Activated naive CD8-positive, alpha-beta T cell treated with anti-CD3 and anti-CD28 coated beads, Interleukin-2, amount 10 ng/mL, durations not matched to agents 7 days and 5 days (primary cell): ENCODE measurements at places on chromosomes 1 and 21.

- DNase-seq, result peak; percentile 68
Observed at GRCh38 chr1:8152731-8153702, 126.9 kb upstream of the ERRFI1 start.

- DNase-seq, result no peak
Observed at GRCh38 chr1:172793823-172794222, 134.9 kb downstream of the FASLG start.

DNA sequence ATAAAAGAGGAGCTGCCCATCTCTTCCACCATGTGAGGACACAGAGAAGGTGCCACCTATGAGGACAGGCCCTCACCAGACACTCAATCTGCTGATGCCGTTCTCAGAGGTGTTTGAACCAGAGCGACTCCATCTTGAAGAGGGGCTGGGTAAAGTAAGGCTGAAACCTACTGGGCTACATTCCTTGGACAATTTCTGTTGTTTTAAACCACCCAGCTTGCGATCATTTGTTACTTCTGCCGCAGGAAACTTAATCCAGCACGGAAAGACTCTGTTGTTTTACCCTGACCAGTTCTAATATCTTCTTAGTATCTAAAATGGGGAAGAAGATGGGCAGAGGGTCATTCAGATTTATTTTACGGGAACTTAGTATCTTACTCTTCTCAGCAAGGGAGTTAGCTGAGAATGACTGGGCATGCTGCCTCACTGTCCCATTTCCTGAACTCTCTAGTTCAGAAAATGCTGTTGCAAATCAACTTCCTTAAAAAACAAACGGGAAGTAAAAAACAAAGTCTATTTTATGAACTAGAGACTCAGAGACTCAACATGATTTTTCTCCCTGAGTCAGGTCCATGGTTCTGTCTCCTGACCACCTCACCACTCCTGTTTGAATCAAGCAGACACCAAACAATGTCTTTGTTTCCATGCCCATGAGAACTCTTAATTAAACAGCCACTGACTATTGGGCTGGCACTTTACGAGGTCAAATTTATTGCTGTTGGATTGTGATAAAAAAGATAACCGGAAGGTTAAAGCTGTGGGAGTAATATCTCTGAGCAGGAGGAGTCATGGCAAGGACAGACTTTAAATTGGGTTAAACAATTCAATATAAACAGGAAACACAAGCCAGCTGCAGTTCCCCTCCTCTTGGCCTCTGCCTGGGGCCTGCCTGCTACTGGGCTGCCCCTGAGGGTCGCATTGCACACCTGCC lies 23.8 kb upstream of the IFNAR1 start:
- no peak for DNase-seq

DNA sequence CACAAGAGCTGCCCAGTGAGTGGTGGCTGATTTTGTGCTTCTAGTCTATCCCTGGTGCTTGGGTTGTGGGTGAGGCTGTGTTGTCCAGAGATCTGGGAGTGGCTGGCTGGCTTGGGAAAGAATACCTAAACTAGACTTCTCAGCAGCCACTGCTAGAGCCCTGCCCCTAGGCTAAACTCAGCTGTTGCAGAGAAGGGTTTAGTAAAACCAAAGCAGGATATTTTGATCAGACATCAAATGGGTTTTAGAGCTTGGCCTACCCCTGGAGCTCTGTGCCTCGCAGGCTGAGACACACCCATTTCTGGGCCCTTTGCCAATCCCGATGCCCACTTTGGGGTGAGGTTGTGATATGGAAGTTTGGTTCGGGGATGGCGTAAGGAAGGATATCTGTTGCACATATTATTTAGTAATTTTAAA lies 88.5 kb downstream of the UCK2 start:
- DNase-seq, result no peak

GRCh38 chr1:238647877-238648276 lies 738.5 kb upstream of the CHRM3 start:
- no peak for DNase-seq

DNA sequence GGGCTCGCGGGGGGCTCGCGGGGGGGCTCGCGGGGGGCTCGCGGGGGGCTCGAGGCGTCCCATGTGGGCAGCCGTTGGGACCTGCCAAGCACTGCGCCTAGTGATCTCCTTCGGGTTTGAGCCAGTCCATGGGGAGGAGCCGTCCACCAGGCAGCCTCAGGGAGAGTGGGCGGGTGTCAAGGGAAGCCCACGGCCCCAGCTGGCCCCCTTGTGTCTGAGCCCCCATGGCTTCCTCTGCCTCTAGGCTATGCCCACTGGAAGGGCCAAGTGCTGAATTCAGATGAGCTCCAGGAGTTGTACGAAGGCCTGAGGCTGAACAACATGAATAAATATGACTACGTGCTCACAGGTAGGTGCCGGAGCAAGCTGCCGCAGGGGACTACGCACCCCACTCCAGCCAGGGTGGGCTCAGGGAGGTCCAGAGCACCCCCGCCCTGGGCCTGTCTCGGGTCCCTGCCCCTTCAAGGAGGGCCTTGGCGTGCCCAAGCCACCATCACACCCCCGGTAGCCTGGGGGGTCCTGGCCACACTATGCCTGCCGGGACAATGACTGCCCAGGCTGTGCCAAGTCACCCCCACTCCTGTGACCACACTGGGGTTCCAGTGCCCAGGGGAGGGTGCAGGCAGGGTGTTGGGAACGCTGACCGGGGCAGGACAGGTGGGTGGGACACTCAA lies 22.6 kb downstream of the PDXK start:
- no peak for DNase-seq

- DNase-seq, result no peak
Observed at GRCh38 chr1:116466810-116467557, 93.9 kb downstream of the ATP1A1 start.

DNA sequence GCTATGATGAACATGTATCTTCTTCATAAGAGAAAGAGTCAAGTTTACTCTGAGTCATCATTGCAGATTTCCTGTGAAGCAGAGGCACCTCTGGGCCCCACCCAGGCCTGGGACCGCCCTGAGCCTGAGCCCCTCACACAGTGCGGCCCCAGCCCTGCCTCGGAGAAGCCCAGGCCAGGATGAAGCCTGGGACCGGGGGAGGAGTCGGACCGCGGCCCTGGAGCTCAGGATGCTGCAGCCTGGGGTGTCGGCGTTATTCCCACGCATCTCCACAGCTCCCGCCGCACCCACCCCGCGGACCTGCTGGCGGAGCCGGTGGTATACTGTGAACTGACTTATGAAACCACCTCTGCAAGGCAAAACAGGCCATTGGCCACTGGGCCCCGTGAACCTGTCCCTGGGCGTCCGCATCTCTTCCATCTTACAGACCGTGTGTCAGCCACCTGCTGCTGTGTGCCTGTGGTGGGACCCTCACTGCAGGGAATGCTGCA lies 2.4 kb upstream of the COL6A1 start:
- DNase-seq, result no peak

DNA sequence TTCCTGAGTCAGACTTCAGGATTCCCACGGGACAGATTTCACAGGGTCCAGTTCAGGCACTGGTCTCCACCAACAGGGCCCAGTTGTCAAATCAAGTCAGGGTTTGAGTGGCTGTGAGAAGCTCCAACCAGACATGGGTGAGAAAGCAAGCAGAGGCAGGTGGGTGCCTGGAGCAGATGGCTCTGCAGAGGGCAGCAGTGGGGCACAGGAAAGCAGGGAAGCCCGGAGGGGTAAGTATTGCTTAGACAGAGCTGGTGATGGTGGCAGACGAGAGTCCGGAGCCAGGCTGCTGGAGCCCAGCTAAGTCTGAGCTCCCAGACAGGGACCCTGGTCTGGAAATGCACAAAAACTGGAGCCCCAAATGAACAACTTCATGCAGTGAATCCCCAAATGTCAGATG lies 40.4 kb downstream of the RIMS3 start:
- no peak for DNase-seq

DNA sequence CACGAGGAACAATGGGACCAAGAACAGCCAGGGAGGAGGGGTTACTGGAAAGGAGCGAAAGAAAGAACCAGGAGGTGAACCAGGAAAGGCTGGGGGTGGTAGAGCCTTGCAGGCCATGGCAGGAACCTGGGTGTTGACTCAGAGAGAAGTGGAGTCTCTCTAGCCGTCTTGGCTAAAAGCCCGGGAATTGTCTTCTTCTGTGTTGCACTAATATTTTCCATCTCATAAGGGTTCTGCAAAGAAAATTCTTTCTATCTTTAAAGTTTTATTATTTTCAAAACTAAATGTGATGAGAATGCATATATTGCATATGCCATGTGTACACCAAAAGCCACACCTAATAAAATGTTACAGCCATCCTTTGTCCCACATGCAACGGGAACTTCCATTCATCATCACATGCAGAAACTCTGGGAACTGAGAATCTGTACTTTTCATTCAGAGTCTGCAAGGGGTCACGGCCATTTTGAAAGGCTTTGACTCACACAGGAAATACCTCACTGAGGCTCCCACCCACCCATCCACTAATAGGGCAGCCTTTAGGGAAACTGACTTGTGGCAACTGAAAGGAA lies 38.0 kb downstream of the ERG start:
- DNase-seq, result no peak

DNA sequence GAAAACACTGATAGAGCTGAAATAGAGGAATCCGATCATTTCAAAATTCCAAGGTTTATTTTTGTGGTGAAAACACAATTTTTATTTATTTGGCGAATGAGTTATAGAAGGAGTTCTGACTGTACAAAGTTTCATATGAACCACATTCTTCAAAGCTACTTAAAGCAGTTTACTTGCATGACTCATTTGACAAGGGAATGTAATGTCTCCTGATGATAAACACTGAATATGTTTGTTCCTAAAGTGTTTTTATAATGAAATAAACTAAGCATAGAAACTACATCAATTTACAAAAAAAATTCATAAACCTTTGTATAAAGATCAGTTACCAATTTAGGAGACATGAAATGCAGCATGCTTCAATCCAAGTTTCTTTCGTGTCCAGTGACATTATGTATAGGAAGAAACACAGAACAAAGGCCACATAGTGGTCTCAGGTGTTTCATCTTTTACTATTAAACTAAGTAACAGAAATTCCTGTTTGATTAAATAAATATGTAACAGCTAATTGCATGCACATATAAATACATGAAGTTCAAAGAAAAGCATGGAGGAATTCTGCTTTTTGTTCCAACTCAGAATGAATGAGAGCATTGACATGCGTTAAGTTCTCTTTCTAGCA lies 2.5 kb downstream of the PRKACB start:
- DNase-seq, result no peak

DNA sequence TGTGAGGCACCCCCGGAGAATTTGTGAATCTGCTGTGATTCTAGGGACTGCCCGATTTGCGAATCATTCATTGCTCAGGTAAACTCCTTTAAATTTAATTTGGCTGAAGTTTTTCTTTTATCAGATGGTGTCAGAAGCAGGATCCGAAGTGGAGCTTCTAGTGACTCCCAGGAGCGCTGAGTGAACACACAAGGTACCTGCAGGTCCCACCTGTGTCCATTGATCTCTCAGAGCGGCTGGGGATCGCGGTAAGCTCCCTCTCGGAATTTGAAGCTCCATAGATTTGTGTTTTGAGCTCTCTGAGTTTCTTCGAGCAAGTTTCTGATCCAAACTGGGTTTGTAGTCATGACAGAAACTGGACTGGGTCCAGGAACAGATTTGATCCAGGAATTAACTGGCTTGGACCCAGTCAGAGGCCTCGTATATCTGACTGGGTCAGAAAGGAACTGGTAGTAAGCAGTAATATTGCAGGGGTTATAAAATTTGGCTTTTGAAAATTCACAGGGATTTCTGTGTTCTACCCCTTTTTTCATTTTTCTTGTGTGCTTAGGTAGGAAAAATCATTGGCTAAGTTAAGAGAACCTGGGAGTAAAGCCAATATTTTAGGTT lies 56.2 kb upstream of the EDEM3 start:
- no peak for DNase-seq

- DNase-seq, result no peak
Observed at GRCh38 chr1:90963236-90963635, 58.6 kb downstream of the ZNF644 start.

DNA sequence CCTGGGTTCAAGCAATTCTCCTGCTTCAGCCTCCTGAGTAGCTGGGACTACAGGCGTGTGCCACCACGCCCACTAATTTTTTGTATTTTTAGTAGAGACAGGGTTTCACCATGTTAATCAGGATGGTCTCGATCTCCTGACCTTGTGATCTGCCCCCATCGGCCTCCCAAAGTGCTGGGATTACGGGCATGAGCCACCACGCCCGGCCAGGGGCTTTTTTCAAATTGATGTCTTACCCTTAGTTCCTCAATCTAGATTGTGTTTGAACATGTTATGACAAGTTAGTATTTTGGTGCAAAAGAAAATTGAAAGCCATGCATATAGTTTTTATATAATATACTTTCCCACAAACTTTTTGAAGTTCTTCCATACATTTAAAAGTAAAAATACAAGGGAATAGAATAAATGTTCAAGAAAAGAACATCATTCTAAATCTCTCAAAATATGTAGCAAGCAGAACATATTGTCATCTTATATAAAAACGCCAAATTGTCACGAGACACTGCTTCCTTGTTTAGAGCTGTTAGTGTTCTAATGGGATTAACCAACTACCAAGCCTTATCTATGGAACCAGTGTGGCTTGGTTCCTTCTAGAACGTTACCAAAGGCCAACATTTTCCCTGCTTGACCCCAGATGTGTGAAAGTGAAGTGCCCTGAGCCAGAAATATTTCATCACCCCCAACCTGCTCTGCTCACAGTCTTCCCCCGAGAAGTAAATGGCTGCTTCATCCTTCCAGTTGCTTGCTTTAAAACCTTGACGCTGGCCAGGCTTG lies 9.5 kb upstream of the PLEKHM2 start:
- DNase-seq, result no peak
